ENCODE measurements at places on chromosomes 11 and 22. TPM values are rescaled to one million over a fixed set of nuclear protein-coding genes. Genes with fewer than 3 reads are reported as not detected.

DNA sequence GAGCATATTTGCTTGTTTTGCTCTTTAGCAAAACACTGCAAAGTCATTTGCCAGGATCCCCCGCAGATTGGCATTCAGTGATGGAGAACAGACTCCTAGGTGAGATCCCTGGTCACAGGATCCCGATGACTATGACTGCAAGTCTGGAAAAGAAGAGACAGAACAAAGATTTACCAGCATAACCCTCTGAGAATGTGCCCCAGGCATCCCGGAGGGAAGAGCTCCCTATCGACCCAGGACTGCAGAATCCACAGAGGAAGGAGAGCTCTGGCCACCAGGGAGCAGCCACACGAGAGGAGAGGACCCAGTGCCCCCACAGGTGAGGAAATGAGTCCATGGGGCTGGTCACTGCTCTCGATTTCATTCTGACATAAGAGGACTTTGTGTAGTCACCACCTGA is 105.2 kb downstream of the ZNF280B start:
- no peak for DNase-seq
- H3K27me3 ChIP-seq = peaks cover 16% of the 10 kb centered on the region
- H3K4me1 ChIP-seq = no peaks in the 10 kb centered on the region
- no peaks in the 10 kb centered on the region for H3K36me3 ChIP-seq
- H3K27ac ChIP-seq = no peak overlapping the region

GRCh38 chr11:13260963-13261588 is 16.5 kb upstream of the BMAL1 start:
- DNase-seq = no peak
- H3K4me3 ChIP-seq = no peak overlapping the region
- peaks cover 7% of the 10 kb centered on the region for H3K4me1 ChIP-seq
- H3K27me3 ChIP-seq = peaks cover 36% of the 10 kb centered on the region
- H3K36me3 ChIP-seq = no peaks in the 10 kb centered on the region
- H3K27ac ChIP-seq = no peak overlapping the region

GRCh38 chr22:41257696-41258095 is 17.0 kb upstream of the CHADL start:
- no peak overlapping the region for H3K27ac ChIP-seq
- H3K27me3 ChIP-seq = no peaks in the 10 kb centered on the region

SPI1 gene
- 0.11 TPM for total RNA-seq

SEZ6L gene
- not detected for total RNA-seq

RCOR2 gene
- 0.41 TPM for total RNA-seq

GRCh38 chr11:363948-364761 is 5.1 kb upstream of the B4GALNT4 start:
- H3K4me3 ChIP-seq = no peak overlapping the region
- no peak overlapping the region for H3K27ac ChIP-seq
- peaks cover 27% of the 10 kb centered on the region for H3K27me3 ChIP-seq
- peaks cover 6% of the 10 kb centered on the region for H3K4me1 ChIP-seq
- no peaks in the 10 kb centered on the region for H3K36me3 ChIP-seq

- no peaks in the 10 kb centered on the region for H3K36me3 ChIP-seq
- H3K4me3 ChIP-seq = no peak overlapping the region
- DNase-seq = no peak
- no peak overlapping the region for H3K27ac ChIP-seq
- no peaks in the 10 kb centered on the region for H3K27me3 ChIP-seq
Measured at GRCh38 chr11:69386594-69387408, 92.8 kb downstream of the MYEOV start.

GRCh38 chr11:69574608-69575255 is 66.2 kb upstream of the CCND1 start:
- no peaks in the 10 kb centered on the region for H3K36me3 ChIP-seq
- H3K4me1 ChIP-seq = no peaks in the 10 kb centered on the region
- no peak overlapping the region for H3K4me3 ChIP-seq
- no peak overlapping the region for H3K27ac ChIP-seq
- DNase-seq = no peak

DNA sequence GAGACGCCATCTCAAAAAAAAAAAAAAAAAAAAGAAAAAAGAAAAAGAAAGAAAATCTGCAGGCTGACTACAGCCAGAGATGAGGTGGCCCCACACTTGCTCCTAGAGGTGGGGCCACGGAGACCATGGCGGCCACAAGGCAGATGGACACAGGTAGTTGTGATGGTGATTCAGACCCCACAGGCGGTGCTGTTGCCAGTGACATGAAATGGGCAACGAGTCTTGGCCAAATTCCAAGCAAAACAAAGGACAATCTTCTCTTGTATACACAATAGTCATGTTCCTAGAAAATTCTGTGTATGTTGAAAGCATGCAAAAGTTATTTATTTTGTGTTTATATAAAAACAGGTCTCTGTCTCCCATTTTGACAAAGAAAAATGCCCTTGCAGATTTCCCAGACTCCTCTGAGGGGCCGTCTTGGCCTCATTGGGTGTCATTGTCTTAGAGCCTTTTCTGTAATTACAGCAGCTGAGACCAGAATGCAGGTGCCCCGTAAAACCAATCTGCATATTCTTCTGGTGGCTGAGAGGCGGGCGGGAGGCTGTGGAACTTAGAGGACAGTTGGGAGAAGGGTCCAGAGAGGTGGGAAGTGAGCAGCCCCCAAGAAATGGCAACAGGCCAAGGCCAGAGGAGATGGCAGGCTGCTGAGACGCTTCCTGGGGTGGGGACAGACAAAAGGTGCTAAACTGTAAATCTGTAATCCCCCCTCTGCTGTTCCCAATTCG is 22.5 kb upstream of the DAGLA start:
- no peaks in the 10 kb centered on the region for H3K4me1 ChIP-seq
- H3K27me3 ChIP-seq = peaks cover 5% of the 10 kb centered on the region
- no peak overlapping the region for H3K4me3 ChIP-seq

GRCh38 chr11:72294616-72295395 is 50.8 kb upstream of the PHOX2A start:
- H3K4me1 ChIP-seq = no peaks in the 10 kb centered on the region
- no peak overlapping the region for H3K4me3 ChIP-seq

Measured in activated T-helper 2 cell treated with anti-CD3 and anti-CD28 coated beads, Interferon-gamma antibody, Interleukin-2, Interleukin-4, amounts not matched to agents 10 μg/mL and 5 μg/mL and 100 μg/mL, durations not matched to agents 14 hours and 24 hours and 36 hours (primary cell).